ENCODE measurements at places on chromosomes 3 and 15.

- DNase-seq, result no peak
These were observed 135.0 kb downstream of the TJP1 start for GRCh38 chr15:29687204-29687815.

GRCh38 chr3:28078536-28078935 lies 162.9 kb upstream of the CMC1 start:
- DNase-seq, result no peak

DNA sequence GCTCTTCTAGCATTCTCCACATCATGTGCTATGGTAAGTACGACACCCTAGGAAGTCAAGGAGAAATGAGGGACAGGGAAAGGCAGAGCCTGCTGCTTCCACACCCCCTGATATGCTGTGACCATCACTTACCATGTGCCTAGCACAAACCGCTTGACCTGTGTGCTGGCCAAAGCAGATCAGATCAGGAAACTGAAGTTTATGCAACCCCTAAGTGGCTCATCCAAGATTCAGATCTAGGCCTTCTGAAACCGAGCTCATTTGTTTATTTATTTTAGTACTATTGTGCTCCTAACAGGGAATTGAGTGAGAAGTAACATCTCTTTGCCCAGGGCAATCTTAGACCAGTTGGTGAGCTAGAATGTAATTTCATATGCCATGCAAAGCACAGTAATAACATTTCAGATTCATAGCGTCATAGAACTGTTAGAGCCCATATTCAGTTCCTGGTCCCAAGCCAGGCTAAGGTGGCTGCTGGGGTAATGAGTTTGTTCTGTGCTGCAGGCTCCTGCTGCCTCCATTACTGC lies at the start of gene RTP2:
RTP2 (minus strand) TSS at position 51 of the 527 bp plus-strand sequence. CDS start 429 bp downstream, outside the sequence.
- DNase-seq, result no peak

GRCh38 chr15:95407534-95407933 lies 923.0 kb upstream of the NR2F2 start:
- DNase-seq, result no peak

DNA sequence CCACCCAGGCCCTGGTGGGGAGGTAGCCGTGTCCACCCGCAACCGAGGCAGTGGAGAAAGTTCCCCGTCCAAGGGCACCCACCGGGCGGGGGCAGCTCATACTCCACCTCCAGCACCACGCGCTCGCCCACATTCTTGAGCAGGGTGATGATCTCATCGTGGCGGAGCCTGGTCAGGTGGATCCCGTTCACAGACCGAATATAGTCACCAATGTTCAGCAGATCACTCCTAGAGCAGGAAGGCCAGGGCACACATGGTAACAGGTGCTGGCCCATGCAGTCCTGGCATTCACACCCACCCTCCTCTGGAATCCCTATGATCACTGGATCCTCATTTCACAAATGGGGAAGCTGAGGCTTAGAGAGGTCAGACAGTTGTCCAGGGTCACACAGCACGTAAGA lies 15.8 kb downstream of the GRIP2 start:
- DNase-seq, result no peak

Data from amniotic stem cell (primary cell).